GM12891 (cell line): ENCODE measurements at places on chromosomes 4 and X.

- DNase-seq = no peak
Observed at GRCh38 chrX:4935401-4935800, 1222.0 kb upstream of the PRKX start.

DNA sequence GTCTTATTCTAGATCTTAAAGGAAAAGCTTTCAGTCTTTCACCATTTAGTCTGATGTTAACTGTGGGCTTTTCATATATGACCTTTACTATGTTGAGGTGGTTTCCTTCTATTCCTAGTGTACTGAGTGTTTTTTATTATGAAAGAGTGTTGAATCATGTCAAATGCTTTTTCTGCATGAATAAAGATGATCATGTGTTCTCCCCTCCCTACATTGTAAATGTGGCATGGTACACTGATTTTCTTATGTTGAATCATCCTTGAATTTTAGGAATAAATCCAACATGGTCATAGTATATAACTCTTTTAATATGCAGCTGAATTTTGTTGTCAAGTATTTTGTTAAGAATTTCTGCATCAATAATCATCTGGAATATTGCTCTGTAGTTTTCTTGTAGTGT, 4.3 kb downstream of the CLGN start:
- no peak for DNase-seq

DNA sequence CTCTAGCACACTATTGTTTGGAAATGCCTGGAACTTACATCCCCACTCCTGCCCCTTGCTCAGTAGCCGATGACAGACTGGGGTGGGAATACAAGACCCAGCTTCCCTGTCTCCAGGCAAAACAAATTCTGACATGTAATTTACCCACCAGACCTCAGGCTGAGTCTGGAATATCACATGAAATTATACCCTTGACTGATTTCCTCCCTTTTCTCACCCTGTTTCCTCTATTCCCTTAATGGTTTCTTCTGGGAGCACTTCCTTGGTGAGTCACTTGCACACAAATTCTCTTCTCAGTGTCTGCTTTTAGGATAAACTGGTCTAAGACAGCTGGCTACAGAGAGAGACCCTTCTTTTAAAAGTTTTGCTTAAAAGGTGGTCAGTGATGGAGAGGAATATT, 65.8 kb upstream of the DIPK2B start:
- DNase-seq = no peak

DNA sequence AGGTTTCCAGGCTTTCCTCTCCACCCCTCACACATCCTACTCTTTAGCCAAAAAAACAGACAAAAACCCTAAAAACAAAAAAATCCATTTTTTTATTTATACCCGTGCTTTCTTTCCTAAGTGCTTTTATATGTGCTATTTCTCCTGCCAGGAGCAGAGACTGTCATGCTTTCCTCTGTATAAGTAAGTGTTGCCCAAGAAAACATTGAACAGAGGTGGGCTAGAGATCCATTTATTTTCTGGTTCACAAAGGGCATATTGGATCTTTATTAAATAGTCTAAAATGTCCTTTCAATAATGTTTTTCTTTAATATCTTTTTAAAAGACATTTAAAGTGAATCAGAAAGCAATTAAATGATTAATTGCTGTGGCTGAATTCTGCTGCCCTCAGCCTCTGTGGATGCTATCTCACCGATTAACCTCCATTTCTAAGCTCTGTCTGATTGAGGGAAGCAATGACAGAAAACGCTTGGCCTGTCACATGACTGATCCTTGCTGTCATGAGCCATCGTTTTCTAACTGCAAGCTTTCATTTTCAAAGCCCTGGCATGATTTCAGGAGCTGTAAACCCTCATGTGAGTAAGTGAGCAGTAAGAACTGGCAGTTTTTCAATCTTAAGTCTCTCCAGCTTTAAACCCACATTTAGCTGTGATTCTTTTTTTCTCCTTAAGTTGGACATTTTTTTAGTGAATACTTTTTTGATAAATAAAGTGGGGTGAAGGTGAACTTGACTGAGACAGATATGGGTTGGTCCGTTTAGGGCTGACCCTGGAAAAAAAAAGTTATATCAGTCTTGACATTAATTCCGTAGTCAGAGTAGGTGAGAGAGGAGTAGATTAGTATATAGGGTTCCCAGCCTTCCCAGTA, 180.7 kb upstream of the PGRMC2 start:
- no peak for DNase-seq

DNA sequence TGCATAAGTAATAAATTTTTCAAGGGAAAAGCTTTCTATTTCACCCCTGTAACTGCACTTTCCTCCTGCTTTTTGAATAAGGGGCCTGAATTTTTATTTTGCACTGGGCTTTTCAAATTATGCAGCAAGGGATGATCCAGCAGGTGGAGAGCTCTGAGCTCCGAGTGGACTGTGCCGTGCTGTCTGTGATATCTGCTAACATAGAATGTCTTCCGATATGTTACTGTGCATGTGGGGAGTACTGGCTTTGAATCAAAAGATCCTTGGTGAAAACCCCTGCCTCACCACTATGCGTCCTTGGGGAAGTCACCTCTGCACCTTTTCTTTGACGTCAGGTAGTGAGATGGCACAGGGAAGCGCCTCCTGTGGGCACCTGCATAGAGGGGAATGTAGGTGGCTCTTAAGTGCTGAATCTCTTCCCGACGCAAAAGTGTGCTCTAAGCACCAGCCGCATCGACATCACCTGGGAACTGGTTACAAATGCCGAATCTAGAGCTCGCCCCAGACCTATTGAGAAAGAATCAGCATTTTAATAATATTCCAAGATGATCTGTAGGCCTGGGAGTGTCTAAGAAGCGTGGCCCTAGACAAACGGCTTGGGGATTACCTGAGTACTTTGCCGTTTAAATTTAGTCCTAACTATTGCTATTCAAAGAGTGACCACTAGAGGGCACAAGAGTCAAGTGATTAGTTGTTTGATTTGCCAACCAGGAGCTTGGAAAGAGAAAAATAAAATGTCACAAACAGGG, 19.2 kb upstream of the WFS1 start:
- DNase-seq = peak; percentile 54
